Activated T-helper 1 cell treated with anti-CD3 and anti-CD28 coated beads, Interleukin-2, amount 50 U/mL, for 16 hours (primary cell): ENCODE measurements at places on chromosomes 3 and 15.
A peak's percentile ranks its signal among the peaks of the same experiment; 100 is the strongest.

GRCh38 chr15:63294359-63294758 lies 17.0 kb downstream of the APH1B start:
- no peak for DNase-seq

- DNase-seq: no peak
Observed at GRCh38 chr3:47276558-47276957, 6.0 kb downstream of the KIF9 start.

- no peak for DNase-seq
Observed at GRCh38 chr15:27486051-27486450, 515.1 kb downstream of the GABRG3 start.

DNA sequence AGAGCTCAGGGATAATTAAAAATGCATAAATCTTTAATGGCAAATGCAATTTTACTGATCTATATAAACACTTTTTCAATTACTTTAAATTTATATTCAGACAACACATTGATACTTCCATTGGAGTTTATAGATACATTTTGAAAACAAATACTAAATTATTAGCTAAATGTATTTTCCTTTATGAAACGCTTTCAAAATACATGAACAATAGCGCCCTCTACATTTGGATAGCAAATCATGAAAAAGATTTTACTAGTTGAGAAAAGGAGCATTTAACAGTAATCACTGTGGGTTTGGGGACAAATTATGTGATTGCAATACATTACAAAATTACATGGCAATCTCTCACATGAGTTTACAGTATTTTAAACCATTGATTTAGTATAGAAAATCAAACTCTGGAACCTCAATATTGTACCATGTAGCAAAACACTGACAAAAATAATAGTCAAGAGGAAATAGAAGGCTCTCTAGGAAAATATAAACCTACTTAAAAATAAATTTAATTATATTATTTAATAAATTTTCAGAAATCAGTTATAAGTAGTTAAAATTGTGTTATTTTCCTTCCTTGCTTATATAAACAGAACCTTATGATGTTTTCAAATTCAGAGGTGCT lies 207.9 kb downstream of the ZIC1 start:
- no peak for DNase-seq

DNA sequence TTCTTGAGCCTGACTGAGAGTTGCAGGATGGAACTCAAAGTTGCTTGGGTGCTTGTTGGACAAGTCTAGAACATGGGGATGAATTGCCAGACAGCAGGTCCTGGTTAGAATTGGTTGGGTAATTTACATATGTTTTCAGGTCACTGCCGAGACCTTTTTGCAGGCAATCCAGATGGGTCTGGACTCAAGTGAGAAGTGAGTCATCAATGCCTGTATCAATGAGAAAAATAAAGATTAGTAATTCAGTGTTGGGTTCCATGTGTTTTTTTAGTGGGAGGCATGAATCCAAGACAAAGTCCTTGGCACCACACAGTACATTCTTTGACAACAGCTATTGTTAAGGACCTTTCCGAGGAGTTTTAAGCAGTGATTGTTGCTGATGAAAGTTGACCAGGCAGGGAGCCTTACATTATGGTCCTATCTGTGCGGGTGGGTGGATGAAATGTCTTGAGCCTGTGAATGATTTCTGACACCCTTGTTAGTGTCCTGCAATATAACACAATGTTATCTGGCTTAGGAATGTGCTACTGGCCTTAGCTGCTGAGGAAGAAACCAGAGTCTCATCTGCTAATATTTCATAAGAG lies 77.7 kb downstream of the CRYGS start:
- DNase-seq: no peak

- DNase-seq: no peak
Observed at GRCh38 chr15:26889298-26889898, 22.5 kb downstream of the GABRA5 start.

DNA sequence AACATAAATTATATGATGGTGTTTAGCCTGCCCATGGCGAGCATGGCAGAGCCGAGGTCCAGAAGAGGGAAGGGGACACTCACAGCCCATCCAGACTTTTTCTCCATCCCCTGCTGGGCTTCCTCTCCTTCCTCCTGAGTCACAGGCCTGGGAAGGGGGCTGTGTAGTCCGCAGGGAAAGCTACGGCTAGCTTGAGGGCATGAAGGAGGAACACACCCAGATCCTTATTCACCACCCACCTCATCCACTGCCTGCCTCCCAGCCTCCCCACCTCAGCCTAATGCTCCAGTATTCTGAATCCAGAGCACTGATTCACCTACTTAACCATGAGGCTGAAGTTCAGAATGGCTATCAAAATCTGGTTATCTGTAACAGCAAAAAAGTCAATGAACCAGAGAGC lies 97.8 kb downstream of the OXNAD1 start:
- no peak for DNase-seq

DNA sequence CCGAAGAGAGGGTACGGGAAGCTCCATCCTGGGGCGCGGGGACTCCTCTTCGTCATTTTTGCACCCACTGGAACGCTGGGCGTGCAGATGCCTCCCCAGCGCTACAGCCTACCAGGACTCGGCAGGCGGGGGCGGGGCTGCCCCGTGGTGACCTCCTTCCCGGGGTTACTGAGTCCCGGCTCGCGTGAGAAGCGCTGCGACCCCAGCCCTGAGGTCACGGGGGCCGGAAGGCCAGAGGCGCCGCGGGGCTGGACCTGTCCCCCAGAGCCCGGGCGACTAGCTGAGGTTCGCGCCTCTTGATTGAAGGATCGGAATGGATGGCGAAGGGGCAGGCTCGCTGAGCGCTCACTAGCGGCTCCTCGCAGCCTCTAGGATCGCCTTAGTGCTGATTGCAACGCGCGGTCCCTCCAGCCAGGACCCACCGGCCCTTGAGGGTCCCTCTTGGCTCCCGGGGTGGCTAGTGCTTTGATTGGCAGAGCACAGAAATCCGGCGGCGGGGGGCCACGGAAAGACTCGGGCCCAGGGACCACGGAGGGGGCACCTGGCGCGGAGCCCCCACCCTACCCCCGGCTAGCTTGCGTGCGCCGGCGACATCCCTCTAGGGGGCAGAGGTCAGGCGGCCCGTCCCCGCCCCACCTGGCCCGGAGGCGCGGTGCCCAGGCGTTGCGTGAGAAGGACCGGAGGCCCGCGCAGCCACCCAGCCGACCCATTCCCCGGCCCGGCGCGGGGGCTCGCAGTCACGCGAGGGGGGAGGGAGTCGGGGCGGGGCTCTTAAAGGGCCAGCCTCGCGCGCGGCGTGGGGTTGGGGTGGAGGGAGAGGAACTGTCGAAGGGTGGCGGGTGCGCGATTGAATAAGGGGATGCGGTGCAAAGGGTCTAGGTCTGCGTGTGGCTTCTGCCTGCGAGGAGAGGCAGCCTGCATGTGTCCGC lies 781 bp upstream of the CYP1A1 start:
- peak; percentile 25 for DNase-seq

- DNase-seq: no peak
Observed at GRCh38 chr15:80154336-80154735, 1.5 kb downstream of the FAH start.

DNA sequence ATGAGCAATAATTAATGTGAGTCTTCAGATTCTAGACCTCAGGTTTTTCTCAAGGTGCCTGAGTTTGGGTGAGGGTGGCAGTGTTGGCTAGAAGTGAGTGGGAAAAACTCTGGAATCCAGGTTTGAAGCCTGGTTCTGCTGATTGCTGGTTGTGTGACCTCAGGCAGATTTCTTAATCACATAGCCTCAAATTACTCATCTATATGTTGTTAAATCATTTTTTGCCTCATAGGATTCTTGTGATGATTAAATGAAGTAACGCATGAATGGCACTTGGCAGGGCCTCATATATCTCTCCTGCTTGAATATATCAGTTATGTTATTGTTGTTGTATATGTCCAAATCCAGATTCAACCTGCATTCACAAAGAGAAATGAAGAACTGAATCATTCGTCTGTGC lies 60.5 kb downstream of the NR2F2 start:
- no peak for DNase-seq

GRCh38 chr3:42690766-42691680 lies 5.7 kb downstream of the KLHL40 start:
- no peak for DNase-seq

GRCh38 chr3:145849115-145849514 lies 311.9 kb downstream of the PLOD2 start:
- no peak for DNase-seq

DNA sequence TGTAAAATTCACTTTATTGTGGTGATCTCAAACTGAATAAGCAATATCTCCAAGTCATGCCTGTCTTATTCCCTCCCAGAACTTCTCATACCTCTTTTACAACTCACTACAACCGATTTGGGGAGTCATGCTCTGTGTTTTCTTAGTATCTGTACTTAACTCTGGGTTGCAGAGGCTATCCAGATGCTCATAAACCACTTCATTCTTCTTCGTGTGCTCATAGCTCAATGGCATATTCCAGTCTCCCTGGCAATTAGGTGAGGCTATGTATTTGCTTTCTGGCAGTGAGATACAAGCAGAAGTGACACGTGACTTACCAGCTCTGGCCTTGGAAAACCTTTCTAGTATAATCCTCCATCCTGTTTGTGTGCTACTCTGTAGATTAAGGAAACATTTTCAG lies 360.9 kb downstream of the ZNF385D start:
- no peak for DNase-seq

GRCh38 chr3:184465883-184466412 lies 86.1 kb downstream of the CHRD start:
- no peak for DNase-seq

GRCh38 chr15:98996624-98997023 lies 11.0 kb downstream of the PGPEP1L start:
- no peak for DNase-seq

- no peak for DNase-seq
Observed at GRCh38 chr3:190092250-190092649, 28.4 kb downstream of the P3H2 start.
